ENCODE measurements at places on chromosomes 4 and X.

DNA sequence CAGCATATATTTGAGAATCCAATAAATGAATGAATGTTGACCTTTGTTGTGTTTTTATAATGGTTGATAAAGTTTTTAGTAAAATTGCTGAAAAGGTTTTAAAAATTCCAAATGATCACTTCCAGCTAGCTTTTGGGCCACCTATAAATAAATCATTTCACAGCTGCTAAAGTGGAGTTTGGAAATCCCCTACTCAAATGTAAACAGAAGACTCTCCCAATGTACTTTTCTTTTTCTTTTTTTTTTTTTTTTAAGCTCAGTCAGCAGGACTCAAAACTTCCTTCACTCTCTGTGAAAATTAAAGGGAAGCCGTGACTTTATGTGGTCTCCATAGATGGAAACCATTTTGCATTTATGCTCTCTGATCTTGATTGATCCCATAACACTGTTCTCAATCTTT, 45.2 kb downstream of the CXCL13 start:
- DNase-seq: no peak

- no peak for DNase-seq
These were observed 96.8 kb upstream of the GRIA3 start for GRCh38 chrX:123087326-123087725.

DNA sequence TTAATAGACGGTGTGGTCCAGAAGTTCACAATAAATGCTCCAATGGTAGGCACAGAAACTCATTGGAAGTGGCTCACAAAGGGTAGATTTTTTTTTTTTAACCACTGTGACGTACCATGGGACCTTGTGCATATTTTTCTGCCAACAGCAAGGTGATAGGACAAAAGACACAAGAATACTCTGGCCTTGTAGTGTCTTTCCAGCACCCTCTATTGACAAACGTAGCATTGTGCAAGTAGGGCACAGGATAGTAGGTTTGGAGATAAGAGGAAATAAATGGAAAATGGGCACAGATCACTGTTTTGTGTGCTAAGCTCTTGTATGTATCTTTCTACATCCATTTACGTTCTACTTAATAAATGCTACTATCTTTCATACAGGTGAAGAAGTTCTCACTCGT, 2054.9 kb downstream of the PCDH7 start:
- no peak for DNase-seq

GRCh38 chr4:35538807-35539206, 705.5 kb downstream of the ARAP2 start:
- no peak for DNase-seq

GRCh38 chr4:139966383-139966782, 187.6 kb downstream of the MAML3 start:
- DNase-seq: no peak

DNA sequence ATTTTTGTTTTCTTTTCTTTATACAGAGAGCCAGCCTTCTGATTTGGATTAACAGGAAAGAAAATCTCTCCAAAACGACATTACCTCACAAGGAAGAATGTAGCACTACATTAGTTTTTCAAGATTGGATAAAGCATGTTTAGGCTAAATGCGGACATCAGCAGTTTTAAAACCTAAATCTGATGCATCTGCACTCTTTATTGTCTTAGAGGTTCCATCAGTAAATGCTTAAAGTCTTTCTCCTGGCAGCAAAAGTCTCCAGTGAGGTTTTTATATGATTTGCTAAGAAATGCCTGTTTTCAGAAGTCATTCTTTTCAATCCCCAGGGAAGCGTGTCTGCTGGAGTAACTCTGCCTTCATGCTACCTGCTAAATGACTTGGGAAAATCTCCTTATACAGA, 912.9 kb upstream of the INTU start:
- no peak for DNase-seq

- no peak for DNase-seq
These were observed 52.0 kb upstream of the WDR17 start for GRCh38 chr4:176013476-176014247.

DNA sequence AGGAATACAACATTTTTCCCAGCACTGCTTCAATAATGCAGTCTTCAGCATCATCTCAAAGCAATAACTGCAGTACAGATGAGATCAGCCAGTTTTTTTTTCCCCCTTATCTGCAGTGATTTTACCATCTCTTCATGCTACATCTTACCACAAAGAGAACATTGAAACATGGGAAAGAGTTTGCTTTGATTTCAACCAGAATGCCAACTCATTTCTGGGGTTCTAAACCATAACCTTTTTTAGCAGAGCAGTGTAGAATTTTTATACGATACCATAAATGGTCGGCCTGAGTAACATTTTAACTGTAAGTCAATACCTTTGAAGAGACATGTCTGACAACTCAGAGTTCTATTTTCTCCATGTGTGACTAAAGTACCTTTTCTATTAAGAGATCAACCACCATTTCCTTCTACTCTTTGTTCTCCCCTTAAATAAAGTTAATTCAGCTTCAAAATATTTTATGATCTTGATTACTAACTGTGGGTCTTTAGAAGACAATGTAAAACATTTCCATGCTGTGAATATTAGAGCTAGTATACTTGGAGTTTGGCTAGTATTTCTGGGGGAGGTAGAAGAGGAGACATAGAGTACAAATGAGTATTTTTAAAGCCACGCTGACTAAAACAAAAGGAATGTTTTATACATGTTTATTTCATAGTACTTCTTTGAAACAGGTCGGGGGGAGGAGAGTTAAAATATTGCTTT, 69.1 kb downstream of the TET2 start:
- no peak for DNase-seq

DNA sequence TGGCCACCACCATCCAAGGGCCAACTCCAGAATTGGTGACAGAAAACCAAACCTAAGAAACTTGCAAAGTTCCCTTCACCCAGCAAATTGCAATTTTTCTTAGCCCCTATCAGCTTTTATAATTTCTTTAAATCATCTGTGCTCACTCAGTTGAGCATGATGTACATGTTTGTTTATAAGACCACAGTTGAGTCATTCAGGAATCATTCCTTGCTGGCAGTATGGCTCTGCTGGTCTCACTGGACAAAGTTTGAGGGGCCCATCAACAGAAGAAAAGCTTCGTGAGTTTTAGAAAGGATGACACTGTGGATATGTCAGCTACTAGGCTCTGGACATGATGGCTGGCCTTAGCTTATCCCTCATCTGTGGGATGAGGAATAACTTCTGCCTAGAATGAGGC, 4.0 kb downstream of the TRPC5 start:
- no peak for DNase-seq

GRCh38 chr4:145625677-145626622, 6.8 kb downstream of the MMAA start:
- DNase-seq: no peak

- no peak for DNase-seq
These were observed 103.0 kb downstream of the ZNF518B start for GRCh38 chr4:10354225-10354624.

GRCh38 chr4:27100713-27101112, 240.1 kb downstream of the STIM2 start:
- no peak for DNase-seq

- no peak for DNase-seq
These were observed 32.6 kb downstream of the DCK start for GRCh38 chr4:71026086-71026485.

GRCh38 chr4:26941951-26942350, 81.3 kb downstream of the STIM2 start:
- no peak for DNase-seq

- no peak for DNase-seq
These were observed 544.3 kb downstream of the TRIML1 start for GRCh38 chr4:188683571-188683970.

- no peak for DNase-seq
These were observed 244.6 kb upstream of the TET2 start for GRCh38 chr4:104901961-104902605.

DNA sequence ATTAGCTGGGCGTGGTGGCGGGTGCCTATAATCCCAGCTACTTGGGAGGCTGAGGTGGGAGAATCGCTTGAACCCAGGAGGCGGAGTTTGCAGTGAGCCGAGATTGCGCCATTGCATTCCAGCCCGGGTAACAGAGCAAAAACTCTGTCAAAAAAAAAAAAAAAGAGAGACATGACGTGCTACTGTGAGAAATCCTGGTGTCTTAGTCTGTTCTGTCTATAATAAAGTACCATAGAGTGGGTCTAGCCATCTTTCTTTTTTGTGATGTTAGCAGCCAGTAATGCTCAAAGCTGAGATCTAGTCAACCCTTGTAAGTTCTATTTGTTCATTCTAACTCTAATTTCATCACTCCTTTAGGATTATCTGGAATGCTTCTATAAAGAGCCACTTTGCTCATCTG, 38.9 kb downstream of the CLDN34 start:
- DNase-seq: no peak

GRCh38 chr4:168485156-168485910, 5.0 kb upstream of the DDX60L start:
- DNase-seq: no peak

- no peak for DNase-seq
These were observed 28.0 kb downstream of the NYX start for GRCh38 chrX:41475191-41475590.

- DNase-seq: no peak
These were observed 400.0 kb upstream of the CXorf51B start for GRCh38 chrX:146409528-146409927.

GRCh38 chr4:162682651-162683050, 484.0 kb downstream of the NAF1 start:
- DNase-seq: no peak

DNA sequence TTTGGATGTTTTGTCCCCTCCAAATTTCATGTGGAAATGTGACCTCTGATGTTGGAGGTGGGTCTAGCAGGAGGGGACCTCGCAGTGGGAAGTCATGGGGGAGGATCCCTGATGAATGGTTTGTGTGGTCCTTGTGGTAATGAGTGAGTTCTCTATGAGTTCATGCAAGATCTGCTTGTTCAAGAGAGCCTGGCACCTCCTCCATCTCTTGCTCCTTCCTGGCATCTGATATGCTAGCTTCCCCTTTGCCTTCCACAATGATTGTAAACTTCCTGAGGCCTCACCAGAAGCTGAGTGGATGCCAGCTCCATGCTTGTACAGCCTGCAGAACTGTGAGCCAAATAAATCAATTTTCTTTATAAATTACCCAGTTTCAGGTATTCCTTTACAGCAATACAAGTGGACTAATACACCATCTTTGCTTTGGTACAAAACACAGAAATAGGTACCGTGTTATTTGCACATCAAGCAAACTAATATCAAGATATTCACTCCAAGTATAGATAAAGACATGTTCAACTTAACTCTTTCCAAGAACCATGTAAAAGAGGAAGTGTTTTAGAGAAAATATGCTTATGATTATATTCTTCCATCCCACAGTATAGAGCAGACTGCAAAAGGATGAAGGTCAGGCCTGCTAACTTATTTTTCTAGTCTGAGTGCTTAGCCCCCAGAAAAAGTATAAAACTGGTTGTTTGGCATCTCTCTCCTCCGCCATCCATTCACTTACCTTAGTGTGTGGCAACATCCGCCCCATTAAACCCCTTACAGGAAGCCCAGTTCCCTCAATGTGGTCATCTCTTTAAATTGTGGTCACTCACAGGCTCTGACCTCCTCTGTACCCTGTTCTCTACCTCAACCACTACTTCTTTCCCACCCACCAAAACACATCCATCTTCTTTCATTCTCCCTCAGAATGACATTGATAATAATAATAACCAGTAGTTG, 6.7 kb downstream of the ARAP2 start:
- no peak for DNase-seq

DNA sequence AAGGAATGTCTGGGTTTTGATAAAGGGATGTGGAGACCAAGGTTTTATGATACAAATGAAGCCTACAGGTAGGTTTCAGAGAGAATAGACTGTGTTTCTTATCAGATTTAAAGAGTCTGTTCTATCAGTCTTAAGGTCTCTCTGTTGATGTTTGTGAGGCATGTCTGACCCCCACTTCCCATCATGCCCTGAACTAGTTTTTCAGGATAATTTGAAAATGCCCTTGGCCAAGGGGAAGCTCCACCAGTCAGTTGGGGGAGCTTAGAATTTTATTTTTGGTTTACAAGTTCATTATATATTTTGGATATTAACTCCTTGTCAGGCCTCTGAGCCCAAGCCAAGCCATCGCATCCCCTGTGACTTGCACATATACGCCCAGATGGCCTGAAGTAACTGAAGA, 18.6 kb downstream of the C4orf51 start:
- DNase-seq: no peak

GRCh38 chr4:112253382-112254000, 21.9 kb downstream of the AP1AR start:
- DNase-seq: no peak

- no peak for DNase-seq
These were observed 133.7 kb upstream of the CPXCR1 start for GRCh38 chrX:88613338-88613737.

DNA sequence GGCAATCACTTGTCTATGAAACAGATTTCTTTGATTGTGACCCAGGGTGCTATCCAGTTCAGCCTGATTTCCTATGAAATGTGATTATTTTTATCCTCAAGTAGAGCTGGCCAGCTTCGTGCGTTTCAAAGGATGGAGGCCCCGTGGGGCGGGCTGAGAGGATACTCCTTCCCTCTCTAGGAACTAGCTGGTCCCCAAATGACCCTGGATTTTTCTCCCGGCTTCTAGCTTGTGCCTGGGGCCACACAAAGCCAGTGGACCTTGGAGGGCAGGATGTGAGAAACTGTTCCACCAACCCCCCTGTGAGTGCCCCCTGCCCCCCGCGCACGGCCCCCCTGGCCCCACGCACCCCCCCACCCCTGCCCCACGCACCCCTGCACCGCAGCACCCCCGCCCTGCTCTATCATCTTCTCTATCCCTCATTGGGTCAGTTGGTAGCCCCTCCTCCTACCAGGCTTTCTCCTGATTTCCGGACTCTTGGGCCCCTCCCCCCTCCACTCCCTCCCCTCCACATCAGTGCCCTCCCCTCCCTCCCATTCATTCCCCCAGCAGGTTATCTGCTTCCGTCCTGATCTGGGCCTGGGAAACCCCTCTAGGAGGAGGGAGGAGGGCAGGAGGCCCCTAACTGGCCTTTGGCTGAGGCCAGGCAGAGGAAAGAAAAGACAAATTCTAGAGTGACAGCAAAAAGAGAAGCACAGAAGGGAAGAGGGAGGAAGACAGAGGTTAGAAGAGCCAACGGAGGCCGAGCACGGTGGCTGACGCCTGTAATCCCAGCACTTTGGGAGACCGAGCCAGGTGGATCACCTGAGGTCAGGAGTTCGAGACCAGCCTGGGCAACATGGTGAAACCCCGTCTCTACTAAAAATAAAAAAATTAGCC, 3.3 kb downstream of the XPNPEP2 start:
- DNase-seq: no peak

- DNase-seq: no peak
These were observed 1133.9 kb downstream of the SH3BGRL start for GRCh38 chrX:82335772-82336171.

GRCh38 chrX:153861733-153862310, 24.2 kb downstream of the L1CAM start:
- no peak for DNase-seq

GRCh38 chrX:114964374-114964773, 53.0 kb downstream of the IL13RA2 start:
- DNase-seq: no peak

GRCh38 chr4:102031406-102031805, 240.9 kb downstream of the BANK1 start:
- DNase-seq: no peak

DNA sequence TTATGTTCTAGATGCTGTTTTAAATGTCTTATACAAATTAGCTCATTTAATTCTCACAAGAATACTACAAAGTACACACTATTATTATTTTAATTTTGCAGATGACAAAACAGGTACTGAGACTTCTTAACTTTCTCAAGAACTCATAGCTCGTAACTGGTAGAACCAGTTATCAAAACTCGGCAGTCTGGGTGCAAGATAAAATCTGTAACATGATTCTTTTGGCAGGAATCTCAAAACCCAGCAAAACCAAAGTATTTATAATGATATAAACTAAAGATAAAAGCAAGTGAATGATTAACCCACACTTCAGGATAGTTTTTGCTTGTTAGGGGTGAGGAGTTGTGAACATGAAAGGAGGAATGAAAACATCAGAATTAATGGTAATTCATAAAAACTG, 27.6 kb downstream of the CLNK start:
- no peak for DNase-seq

Data from stimulated activated CD8-positive, alpha-beta memory T cell treated with anti-CD3 and anti-CD28 coated beads, Interleukin-2, amount 100 ng/mL, for 1 hour (primary cell).